ENCODE measurements at places on chromosomes 11 and 22. TPM values are rescaled to one million over a fixed set of nuclear protein-coding genes. Genes with fewer than 3 reads are reported as not detected.

GRCh38 chr11:22510010-22510409 lies 115.6 kb downstream of the FANCF start:
- no peak for DNase-seq

GRCh38 chr11:102389253-102389652 lies 42.2 kb downstream of the BIRC2 start:
- no peak for DNase-seq

The PRDM10 gene
- total RNA-seq = 12.5 TPM

- DNase-seq = no peak
Measured at GRCh38 chr22:26684168-26684567, 26.8 kb downstream of the MIAT start.

DNA sequence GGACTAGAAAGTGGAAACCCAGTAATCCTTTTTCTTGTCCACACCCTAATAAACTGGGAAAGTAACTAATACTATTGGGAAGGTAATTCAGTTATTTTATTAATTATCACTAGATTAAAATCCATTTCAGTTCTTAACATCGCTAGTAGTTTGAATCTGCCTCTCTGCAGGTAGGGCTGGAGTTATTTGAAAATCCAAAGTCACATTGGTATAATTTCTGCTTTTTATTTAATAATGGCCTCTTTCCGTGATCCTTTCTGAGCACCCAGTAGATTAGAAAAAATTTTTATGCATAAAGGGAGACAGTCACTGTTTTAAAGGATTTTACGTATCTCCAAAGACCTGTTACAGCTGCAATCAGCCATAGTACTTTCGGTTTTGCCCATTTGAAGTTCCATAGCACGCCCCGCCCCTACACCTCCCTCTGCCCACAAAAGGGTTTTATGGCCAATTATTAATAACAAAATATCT lies 605 bp upstream of the COPB1 start:
- DNase-seq = peak; percentile 35

- no peak for DNase-seq
Measured at GRCh38 chr11:40186437-40187263, 1272.8 kb downstream of the LRRC4C start.

GRCh38 chr22:36445158-36445668 lies 36.2 kb downstream of the TXN2 start:
- peak; percentile 57 for DNase-seq

GRCh38 chr11:62854825-62855570 lies 15.6 kb upstream of the WDR74 start:
- DNase-seq = no peak

The SULT4A1 gene
- total RNA-seq = 0.43 TPM

DNA sequence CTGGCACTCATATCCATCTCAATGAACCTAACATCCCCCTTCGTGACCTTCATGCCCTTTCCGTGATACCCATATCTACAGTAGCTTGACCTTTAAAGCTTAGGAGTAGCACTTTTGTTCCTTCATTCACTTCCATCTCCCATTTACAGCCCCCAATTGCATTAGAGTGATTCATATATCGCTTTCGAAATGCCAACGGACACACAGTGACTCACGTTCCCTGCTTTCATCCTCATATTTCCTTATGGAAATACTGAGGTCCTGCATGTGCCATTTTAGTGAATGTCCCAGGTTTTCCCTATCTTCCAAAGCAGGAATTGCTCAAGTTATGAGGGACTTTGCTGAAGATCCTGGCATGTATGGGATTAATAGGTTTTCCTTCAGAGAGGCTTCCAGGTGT lies 44.3 kb upstream of the CEP126 start:
- DNase-seq = no peak

DNA sequence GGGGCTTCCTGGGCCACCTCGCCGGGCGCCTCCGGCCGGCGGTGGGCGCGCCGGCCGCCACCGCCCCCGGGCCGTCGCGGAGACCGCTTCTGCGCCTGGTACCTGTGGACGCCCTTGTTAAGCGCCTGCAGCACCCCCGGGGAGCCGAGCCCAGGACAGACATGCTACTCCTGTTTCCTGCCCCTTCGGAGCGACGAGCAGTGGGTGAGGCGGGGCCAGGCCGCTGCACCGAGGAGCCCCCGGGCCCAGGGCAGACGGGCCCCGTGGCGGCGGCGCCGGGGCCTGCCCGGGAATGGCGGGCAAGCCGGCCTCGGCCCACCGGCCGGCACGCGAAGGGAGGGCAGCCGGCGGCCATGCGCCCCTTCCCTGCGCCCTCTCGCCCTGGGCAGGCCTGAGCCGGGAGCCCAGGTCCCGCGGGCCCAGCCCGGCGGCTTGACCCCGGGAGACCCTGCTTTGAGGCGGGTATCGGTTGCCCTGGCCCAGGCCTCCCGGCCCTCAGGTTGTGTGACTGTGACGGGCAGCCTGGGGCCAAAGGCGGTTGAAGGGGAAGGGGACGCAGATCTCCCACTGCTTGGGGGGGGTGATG lies 789 bp upstream of the KDM2A start:
- peak; percentile 28 for DNase-seq

GRCh38 chr11:62689421-62690183 lies at the start of gene LRRN4CL:
Gene LRRN4CL, minus strand, starts transcription at chr11:62689530. Its CDS starts 1,022 bp downstream, at chr11:62688508.
- peak; percentile 65 for DNase-seq

The ADAMTS8 gene
- 14.1 TPM for total RNA-seq

DNA sequence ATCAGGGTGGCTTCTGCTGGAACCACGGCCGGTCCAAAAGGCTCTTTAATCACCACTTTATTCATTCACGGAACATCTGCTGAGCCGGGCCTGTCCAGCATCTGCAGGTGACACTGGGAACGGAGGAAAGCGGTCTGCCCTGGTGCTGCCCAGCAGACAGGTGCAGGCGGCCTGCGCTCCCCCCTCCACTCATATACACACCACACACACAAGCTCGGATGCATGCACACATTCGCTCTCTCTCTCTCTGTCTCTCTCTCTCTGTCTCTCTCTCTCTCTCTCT lies 736.9 kb downstream of the BRD1 start:
- DNase-seq = no peak

The ANO3 gene
- 30.0 TPM for total RNA-seq

The ELF5 gene
- 0.95 TPM for total RNA-seq

GRCh38 chr11:65593518-65594414 lies 1.8 kb downstream of the KCNK7 start:
- DNase-seq = no peak

DNA sequence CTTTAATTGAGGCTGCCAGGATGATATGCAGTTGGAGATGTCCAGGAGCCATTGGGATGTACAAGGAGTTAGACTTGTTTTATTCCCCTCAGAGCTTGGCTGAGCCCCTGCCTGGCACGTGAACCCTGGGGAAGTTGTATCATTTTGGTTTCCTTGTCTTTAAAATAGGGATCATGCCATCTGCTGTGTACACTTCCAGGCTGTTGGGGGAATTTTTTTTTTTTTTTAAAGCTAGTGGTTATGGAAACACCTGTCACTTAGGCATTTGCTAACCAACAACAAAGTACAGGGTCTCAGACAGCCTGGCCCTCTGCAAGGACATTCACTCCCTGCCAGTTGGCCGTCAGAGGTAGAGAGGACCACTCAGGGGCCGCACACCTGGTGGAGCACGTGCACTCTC lies 8.5 kb upstream of the RAB1B start:
- DNase-seq = no peak

DNA sequence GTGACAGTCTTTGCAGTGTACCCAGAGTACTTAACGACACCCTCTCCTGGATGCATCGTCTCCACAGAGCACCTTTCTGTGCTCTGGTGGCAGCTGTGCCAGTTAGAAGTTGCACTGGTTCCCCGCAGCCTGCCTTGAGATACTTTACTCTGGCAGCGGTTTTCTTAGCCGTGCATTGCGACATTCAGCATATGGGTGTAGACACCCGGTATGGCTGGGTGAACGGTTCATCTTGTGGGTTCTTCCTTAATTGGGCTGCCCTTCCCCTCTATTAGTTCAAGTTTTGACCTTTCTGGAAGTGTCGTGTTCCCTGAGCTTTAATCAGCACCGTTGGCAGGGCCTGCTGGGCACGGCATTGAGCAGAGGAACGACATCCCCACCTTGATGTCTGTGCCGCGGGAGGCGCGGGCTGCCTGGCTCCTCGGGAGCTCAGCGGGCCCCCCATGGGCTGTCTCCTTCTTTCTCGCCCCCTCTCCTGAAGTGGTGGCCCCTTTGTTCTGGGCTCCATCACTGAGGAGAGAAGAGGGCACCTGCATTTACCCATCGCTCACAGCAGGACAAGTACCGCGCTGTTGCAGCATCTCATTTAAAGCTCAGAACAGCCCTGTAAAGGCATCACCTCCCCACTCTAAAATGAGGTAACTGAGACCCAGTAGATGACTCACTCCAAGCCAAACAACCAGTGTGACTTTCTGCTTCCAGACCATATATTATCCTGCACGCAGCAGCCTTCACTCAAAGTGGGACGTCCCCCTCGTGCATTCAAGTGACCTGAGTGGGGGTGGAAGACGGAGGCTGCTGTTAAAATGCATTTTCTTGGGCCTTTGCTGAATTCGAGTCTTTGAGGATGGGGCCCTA lies 13.3 kb downstream of the FAM83F start:
- no peak for DNase-seq

The CAPN5 gene
- total RNA-seq = 197 TPM

GRCh38 chr11:35126000-35126878 lies 12.7 kb upstream of the CD44 start:
- DNase-seq = no peak

The SEZ6L gene
- total RNA-seq = 0.89 TPM

DNA sequence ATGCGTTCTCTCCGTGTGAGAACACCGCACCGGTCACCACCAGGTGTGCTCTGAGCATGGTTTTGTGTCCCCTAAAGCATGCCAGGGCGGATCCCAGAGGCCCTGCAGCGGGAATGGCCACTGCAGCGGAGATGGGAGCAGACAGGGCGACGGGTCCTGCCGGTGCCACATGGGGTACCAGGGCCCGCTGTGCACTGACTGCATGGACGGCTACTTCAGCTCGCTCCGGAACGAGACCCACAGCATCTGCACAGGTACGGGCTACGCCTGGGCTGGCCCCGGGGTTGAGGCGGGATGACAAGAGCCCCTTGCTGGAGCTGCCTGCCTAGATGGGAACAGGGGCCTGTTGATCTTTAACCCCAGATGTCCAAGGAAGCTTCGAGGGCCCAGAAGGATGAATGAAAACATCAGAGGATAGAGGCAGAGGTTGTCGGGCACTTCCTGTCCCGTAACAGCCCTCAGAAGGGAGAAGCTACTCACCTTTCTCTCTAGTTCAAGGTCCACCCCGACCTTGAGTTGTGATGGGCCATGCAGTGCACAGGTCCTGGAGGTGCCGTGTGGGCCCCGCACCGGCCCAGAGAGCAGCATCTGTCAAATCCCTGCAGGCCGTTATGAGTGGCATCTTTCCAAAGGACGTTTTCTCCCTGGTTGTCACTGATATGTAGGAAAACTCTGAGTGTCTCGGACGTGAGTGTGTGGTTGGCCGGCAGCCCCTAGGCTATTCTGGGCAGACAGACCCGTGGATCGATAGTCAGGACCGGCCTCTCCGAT lies 3.3 kb downstream of the CRELD2 start:
- no peak for DNase-seq

DNA sequence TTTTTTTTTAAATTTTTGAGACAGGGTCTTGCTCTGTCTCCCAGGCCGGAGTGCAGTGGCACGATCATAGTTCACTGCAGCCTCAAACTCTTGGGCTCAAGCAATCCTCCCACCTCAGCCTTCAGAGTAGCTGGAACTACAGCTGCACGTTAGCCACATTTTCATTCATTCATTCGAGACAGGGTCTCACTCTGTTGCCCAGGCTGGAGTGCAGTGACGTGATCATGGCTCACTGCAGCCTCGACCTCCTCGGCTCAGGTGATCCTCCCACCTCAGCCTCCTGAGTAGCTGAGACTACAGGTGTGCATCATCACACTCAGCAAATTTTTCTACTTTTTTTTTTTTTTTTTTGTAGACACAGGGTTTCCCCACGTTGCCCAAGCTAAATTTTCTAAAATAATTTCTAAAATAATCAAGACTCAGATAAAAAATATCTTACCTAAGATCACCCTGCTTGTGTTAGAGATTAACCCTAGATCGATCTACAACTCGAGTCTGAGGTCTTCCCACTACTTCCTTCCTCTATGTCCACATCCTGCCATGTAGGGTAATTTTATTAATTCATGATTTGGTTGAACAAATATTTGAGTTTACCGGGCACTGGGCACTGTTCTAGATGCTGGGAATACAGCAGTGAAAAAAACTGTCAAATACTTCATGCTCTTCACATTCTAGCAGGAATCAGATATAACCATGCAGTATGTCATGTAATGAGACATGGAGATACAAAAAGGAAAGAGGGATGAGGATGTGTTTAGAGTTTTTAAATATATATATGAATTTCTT lies 15.1 kb downstream of the EIF4G2 start:
- DNase-seq = no peak

- DNase-seq = peak; percentile 33
Measured at GRCh38 chr11:124841840-124842239, 23.4 kb upstream of the ROBO3 start.

All from mucosa of gallbladder (tissue), 1 donor.